ENCODE measurements at places on chromosomes 11 and 22. TPM values are rescaled to one million over a fixed set of nuclear protein-coding genes. Genes with fewer than 3 reads are reported as not detected.
A peak's percentile ranks its signal among the peaks of the same experiment; 100 is the strongest.

DNA sequence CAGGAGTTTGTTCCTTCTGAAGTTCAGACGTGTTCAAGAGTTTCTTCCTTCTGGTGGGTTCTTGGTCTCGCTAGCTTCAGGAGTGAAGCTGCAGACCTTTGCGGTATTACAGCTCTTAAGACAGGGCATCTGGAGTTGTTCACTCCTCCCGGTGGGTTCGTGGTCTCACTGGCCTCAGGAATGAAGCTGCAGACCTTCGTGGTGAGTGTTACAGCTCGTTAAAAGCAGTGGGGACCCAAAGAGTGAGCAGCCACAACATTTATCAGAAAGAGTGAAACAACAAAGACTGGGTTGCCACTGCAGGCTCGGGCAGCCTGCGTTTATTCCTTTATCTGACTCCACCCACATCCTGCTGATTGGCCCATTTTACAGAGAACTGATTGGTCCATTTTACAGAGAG lies 373.1 kb downstream of the ETS1 start:
- no peak overlapping the region for H3K27ac ChIP-seq
- H3K27me3 ChIP-seq = no peaks in the 10 kb centered on the region
- DNase-seq = no peak
- H3K36me3 ChIP-seq = no peaks in the 10 kb centered on the region

GRCh38 chr22:18001040-18001893 lies 23.1 kb downstream of the MICAL3 start:
- H3K4me1 ChIP-seq = peaks cover 50% of the 10 kb centered on the region
- peak overlapping the region; percentile 95 for H3K27ac ChIP-seq
- H3K27me3 ChIP-seq = no peaks in the 10 kb centered on the region
- H3K36me3 ChIP-seq = no peaks in the 10 kb centered on the region

DNA sequence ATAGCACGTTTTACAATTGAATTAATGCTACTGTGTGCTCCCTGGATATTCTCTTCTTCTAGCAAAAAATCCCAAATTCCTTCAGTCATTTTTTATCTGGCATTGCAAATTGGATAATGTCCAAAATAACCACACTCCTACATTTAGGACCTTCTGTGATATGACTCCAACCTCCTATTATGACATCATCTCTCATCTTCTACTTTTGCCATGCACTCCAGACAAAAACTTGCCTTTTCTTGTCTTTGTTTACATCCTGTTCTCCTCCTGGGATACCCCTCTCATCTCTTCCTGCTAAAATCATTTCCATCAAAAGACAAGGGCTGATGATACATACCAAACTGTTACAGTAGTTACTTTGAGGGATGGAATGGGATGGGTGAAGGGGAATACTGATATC lies 20.6 kb upstream of the TMEM218 start:
- H3K27ac ChIP-seq = no peak overlapping the region
- H3K27me3 ChIP-seq = no peaks in the 10 kb centered on the region
- H3K36me3 ChIP-seq = no peaks in the 10 kb centered on the region
- H3K4me3 ChIP-seq = no peak overlapping the region

- H3K36me3 ChIP-seq = no peaks in the 10 kb centered on the region
- no peaks in the 10 kb centered on the region for H3K27me3 ChIP-seq
- peaks cover 100% of the 10 kb centered on the region for H3K4me1 ChIP-seq
- DNase-seq = no peak
- H3K4me3 ChIP-seq = no peak overlapping the region
These were observed 65.8 kb downstream of the PACSIN2 start for GRCh38 chr22:42949159-42949558.

GRCh38 chr11:73384872-73385689 lies 8.9 kb downstream of the RELT start:
- H3K27ac ChIP-seq = peak overlapping the region; percentile 43
- H3K27me3 ChIP-seq = no peaks in the 10 kb centered on the region
- H3K4me1 ChIP-seq = peaks cover 45% of the 10 kb centered on the region
- DNase-seq = no peak
- H3K36me3 ChIP-seq = no peaks in the 10 kb centered on the region
- no peak overlapping the region for H3K4me3 ChIP-seq

DNA sequence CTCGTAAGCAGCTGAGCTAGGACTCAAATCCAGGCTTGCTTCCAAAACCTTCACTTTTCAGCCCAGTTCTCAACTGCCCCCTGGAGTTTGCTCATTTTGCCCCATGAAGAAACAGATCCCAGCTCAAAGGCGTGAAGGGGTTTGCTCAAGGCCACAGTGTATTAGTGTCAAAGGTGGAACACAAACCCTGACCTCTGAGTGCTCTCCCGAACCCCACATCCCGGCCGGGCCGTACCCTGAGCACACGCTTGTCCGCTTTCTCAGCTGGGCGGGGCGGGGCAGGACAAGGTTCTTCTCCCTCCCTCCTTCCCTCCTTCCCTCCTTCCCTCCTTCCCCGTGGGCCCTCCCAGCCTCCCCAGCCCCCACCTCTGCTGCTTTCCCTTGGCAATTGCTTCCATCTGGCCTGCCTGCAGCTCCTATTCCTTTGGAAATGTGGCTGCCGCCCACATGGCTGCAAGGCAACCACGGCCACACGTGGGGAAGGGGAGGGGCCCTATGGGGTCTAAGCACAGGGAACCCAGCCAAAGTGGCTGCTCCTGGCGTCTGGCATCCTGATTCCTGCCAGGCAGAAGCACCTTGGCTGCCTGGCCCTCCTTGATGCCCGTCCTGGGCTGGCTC lies 4.1 kb downstream of the ST3GAL4 start:
- no peaks in the 10 kb centered on the region for H3K36me3 ChIP-seq
- H3K4me1 ChIP-seq = peaks cover 83% of the 10 kb centered on the region
- DNase-seq = no peak

GRCh38 chr11:16611926-16612565 lies 126.4 kb upstream of the C11orf58 start:
- no peak for DNase-seq
- no peak overlapping the region for H3K27ac ChIP-seq
- H3K27me3 ChIP-seq = peaks cover 74% of the 10 kb centered on the region
- peaks cover 38% of the 10 kb centered on the region for H3K4me1 ChIP-seq
- no peaks in the 10 kb centered on the region for H3K36me3 ChIP-seq

The FANCF gene
- 5.0 TPM for total RNA-seq

The KCNJ1 gene
- total RNA-seq = not detected

The MPZL3 gene
- 0.50 TPM for total RNA-seq
